ENCODE measurements at places on chromosomes 4 and X.

GRCh38 chr4:109676886-109677285 lies 26.4 kb downstream of the CASP6 start:
- DNase-seq: no peak

DNA sequence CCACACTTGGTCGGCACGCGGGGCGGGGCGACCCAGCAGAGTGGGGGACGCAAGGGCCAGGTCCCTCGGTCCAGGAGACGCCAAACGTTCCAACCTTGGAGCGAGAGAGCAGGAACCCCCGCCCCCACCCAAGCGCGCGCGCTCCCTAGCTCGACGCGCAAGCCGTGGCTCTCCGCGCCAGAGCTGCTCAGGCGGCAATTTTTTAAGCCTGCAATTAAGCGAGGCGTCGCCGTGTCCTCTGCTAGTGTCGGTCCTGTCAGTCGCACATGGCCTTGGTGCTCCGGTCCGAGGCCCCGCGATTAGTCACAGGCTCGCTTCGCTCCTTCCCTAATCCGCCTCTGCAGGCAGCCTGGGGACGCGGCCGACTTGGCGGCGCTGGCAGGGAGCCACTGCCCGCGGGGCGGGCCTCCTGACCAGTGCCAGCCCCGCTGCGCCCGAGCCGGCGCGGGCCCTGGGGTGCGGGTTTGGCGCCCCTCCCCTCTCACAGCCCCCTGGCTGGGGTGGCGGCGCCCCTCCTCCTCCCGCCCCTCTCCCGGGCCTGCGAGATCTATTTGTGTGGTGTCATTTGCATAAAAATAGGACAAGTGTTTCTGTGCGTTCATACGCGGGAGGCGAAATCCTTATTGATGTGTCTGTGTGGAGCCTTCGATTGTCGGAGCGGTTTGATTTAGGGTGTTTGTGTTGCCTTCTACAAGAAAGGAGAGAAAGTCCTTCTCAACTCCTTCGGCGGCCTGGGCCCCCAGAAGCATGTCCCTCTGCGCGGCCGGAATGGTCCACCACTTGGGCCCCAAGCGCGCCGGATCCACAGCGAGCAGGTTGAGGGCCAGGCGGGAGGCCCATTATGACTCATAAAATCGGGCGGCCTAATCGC lies 9.8 kb upstream of the BCOR start:
- DNase-seq: no peak

DNA sequence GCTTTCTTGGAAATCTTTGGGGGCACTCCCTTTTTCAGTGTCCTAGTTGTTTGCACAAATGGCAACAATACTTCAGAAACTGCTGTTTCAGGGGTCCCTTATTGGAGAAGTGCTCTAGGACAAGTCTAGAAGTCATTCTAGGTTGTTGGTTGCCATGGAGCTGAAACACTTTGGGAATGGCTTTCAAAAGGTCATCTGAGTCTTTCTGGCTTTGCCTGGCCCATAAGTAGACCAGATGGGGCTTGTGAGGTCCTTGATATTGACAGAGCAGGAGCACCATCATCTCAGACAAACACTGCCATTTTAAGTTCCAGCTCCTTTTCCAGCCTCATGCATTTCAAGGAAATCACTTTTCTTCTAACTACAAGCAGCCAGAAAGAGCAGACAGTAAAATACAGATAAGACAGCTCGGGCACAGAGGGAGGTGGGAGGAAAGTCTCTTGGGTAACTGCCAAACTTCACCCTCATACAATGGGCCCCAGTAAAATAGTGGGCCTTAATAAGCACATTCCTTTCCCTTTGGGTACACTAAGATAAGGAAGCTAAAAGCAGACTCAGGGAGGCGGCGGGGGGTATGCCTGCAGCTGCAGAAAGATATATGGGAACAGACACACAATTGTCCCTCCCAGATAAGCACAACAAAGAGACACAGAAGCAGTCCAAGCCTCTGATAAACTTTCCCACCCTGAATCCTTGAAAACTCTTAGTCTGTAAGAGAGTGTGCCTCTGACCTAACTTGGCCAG lies 8.5 kb upstream of the NXF3 start:
- DNase-seq: no peak

- DNase-seq: no peak
Measured at GRCh38 chr4:119615068-119615719, 13.4 kb downstream of the PDE5A start.

DNA sequence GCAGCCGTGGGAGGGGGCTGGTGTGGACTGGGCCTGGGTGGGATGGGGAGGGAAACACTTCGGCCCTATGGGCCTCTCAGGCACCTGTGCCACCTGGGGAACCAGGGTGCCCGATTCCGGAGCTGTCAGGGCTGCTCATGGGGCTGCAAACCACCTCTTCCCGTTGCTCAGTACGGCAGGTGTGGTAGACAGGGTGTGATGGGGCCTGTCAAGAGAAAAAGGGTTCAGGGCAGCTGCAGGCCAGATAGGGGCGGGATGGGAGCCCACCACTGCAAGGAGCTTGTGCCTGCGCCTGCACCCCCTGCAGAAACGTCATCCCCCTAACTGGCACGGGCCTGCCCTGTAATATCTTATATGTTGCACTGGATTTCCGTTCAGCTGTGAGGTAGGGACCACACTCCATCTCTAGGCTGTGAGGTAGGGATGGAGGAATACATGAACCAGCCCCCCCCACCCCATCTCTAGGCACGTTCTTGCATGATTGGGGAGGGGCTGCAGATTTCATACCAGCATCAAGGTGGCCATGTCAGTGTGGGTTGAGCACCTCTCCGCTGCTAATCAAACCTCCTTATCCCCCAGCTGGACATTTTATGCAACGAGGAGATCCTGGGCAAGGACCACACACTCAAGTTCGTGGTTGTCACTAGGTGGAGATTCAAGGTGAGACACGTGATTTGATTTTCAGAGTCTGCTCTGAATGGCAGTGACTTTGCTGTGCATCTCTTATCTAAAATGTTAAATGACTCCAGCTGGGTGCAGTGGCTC lies 59.0 kb downstream of the PCGF3 start:
- no peak for DNase-seq

DNA sequence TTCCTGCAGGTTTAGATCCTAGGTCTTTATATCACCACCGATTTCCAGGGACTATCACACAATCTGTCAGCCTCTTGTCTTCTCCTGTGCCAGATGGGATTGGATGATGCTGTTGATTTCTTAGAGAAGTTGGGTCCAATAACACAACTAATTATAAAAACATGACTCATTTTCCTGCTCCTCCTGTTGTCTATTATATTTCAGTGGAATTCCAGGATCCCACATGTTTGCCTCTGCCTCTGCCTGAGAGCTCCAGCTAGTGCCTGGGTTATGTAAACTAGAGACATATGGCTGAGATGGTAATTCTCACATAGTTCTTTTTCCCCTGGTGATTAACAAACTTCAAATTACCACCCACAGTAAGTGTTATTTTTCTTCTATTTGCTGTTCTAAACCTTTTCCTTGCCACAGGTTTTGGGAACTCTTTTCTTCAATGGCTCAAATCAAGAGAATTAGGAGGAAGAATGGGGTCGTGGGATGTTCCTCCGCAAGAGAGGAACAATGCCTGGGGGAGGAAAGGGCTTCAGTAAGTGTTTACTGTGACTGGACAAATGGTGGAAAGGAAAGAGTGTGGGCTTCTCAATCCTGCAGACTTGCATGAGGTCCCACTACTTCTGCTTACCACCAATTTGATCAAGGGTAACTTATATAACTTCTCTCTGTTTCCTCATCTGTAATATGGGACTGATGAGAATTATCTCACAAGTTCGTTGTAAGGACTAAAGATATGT lies 3.4 kb upstream of the HOPX start:
- no peak for DNase-seq

DNA sequence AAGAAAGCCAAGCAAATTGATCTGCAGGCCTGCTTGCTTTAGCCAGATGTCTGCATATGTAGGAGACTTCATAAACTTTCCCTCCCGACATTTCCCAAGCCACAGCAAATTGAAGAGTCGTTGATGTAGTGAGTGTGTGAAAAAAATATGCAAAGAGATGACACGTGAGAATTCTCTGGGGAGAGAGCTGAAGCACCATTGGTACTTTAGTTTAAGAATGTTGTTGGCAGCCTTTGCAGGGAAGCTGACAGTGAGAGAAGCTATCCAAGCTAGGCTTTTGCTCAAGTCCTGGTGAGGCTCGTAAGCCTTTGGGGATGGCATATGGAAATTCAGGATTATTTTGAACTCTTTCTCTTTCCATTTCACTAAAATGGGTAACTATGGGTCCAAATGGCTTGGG lies 87.5 kb downstream of the GLRA2 start:
- DNase-seq: no peak

DNA sequence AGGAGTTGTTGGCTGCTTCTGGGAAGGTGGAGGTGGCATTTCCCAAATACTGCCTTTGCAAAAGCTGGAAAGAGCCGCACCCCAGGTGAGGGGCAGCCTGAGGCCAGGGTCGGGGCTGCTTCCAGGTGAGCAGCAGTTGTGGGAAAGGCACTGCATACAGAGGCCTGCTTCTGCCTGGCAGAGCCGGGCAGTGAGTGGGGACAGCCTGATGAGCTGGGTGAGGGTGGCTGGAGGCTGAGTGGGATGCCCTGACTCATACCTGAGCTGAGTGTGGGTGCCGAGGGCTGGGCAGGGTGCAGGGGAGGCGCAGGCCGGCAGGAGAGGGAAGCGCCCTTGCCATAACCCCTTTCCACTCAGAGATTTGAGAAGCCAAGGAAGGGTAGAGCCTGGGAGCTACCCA lies 6.5 kb upstream of the PSAPL1 start:
- DNase-seq: no peak

- DNase-seq: no peak
Measured at GRCh38 chr4:177403746-177404145, 38.5 kb downstream of the AGA start.

DNA sequence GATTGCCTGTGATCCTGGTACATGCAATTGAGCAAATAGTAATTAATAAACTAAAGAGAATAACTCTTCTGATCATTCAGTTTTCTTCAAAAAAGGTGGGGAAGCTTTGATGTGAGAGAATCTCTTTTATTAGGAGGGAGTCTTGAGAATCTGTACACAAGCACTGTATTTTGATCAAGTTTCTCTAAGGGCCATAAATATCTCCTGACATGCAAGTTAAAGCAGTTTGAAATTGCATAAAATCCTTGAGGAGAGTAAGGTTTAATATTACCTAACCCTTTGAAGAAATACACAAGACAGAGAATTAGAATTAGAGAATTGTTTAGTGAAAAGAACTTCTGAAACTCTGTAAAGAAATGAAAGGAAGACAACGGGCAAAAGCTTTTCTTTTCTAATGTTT lies 326.9 kb downstream of the FAT4 start:
- no peak for DNase-seq

Measured in head of caudate nucleus (tissue), 42 donors.